Nephron progenitor cell (in vitro differentiated cells): ENCODE measurements at places on chromosomes 4 and X.
A peak's percentile ranks its signal among the peaks of the same experiment; 100 is the strongest.

GRCh38 chr4:146336410-146336807, 122.1 kb downstream of the REELD1 start:
- H3K4me3 ChIP-seq = no peak overlapping the region
- H3K4me1 ChIP-seq = no peaks in the 10 kb centered on the region
- no peaks in the 10 kb centered on the region for H3K36me3 ChIP-seq
- peaks cover 6% of the 10 kb centered on the region for H3K27me3 ChIP-seq
- no peak overlapping the region for H3K27ac ChIP-seq
- DNase-seq = no peak

DNA sequence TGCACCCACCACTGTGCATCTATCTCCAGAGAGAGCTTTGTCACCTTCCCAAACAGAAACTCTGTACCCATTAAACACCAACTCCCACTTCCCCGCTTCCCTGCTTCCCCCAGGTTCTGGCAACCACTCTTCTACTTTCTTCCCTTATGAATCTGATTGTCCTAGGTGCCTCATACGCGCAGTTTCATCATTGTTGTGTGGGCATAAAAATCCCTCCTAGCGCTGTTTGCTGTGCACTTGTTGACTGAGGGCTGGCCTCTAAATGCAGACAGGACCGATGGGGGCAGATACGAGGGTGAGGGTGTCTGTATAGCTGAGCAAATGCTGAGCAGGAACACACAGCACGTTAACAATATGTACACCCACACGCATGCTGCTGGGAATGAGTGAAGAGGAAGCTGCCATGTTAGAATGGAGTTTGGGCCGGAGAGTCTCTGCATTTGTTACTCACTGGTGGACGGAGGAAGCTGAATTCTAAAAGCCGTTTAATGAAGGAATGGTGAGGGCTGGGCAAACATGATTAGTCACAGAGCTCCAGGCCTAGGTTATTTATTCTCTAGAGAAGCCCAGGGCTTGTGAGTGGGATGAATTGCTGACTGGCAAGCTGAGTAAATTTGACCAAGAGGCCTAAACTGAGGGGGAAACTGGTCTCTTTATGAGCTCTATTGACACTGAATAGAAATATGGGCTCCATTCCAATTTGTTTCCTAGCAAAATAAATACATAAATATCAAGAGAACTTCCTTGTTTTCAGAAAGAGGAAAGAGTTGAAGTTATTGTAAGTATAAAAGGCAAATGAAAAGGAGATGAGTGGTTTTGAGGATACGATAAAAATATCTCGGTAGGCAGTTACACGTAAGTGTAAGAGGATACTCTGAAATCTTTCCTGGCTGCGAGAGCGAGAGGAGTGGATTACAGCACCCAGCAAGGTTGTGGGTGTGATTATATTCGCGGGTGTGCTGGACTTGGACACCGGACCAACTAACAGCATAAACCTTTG, 95.9 kb upstream of the RPS6KA3 start:
- no peaks in the 10 kb centered on the region for H3K36me3 ChIP-seq
- H3K27me3 ChIP-seq = peaks cover 11% of the 10 kb centered on the region
- H3K4me1 ChIP-seq = peaks cover 30% of the 10 kb centered on the region
- H3K4me3 ChIP-seq = peak overlapping the region; percentile 1
- H3K27ac ChIP-seq = peak overlapping the region; percentile 95

DNA sequence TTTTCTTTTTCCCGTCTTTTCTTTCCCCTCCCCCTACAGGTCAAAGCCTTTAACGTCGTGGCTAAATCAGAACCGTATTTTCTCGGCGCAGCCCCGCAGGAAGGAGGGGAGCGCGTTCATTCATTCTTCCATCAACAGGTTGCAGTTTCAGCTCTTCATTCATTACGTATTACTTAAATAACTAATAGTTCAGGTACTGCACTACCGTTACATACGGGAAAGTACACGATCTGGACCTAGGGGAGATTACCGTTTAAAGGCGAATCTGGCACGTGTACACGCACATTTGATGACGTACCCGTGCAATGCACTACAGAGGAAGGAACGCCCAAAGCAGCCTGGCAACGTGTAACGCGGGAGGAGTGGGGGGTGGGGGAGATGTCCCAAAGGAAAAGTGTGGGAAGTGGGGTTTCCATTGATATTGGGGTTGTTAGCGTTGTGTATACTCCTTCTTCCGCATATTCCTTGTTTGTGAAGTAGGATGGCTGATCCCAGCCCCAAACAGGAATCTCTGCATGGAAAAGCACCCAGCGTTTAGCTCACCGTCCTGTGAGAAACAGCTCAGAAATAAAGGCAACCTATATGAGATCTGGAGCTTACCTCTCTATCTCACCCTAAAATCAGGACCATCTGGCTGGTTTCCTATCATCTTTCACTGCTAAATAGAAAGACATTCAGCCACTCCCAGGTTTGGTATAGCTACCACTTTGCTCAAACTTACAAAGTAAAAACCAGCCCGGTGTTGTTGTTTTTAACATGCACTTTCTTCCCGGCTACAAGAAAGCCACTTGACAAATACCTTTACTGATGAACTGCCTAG, 585 bp upstream of the SEC24D start:
- peaks cover 20% of the 10 kb centered on the region for H3K4me1 ChIP-seq
- H3K36me3 ChIP-seq = peaks cover 9% of the 10 kb centered on the region
- peak overlapping the region; percentile 84 for H3K27ac ChIP-seq
- no peaks in the 10 kb centered on the region for H3K27me3 ChIP-seq

DNA sequence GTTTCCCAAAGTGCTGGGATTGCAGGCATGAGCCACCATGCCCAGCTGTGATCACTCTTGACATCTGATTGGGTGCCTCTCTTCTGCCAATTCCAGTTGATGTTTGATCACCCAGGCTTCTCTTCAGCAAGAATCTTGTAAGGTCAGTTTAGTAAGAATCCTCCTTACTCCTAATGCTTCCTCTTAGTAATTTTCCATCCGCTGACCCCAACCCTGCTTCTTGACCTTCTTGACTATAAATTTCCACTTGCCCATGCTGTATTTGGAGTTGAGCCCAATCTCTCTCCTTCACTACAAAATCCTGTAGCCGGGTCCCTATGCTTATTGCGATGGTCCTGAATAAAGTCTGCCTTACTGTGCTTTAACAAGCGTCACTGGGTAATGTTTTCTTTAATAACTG, 75.4 kb downstream of the DDIT4L start:
- no peak overlapping the region for H3K4me3 ChIP-seq
- H3K36me3 ChIP-seq = no peaks in the 10 kb centered on the region
- peaks cover 3% of the 10 kb centered on the region for H3K27me3 ChIP-seq
- H3K4me1 ChIP-seq = peaks cover 28% of the 10 kb centered on the region

DNA sequence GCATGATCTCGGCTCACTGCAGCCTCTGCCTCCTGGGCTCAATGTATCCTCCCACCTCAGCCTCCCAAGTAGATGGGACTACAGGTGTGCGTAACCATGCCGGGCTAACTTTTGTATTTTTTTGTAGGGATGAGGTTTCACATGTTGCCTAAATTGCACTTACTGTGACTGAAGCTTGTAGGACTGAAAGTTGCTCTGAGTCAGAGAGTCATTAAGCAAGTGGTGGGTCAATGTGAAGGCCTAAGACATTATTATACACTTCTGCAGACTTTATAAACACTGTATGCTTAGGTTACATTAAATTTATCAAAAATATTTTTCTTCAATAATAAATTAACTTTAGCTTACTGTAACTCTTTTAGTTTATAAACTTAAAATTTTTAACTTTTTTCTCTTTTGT, 170.2 kb downstream of the FAT4 start:
- H3K4me3 ChIP-seq = no peak overlapping the region
- no peaks in the 10 kb centered on the region for H3K36me3 ChIP-seq
- DNase-seq = no peak

- H3K36me3 ChIP-seq = no peaks in the 10 kb centered on the region
- no peak for DNase-seq
- H3K27ac ChIP-seq = no peak overlapping the region
Observed at GRCh38 chr4:104123021-104123420, 371.7 kb downstream of the CXXC4 start.

GRCh38 chrX:133985164-133985966, at the start of gene GPC3:
GPC3 (minus strand) TSS chrX:133985594.
- peaks cover 6% of the 10 kb centered on the region for H3K27me3 ChIP-seq
- H3K4me1 ChIP-seq = peaks cover 82% of the 10 kb centered on the region
- H3K4me3 ChIP-seq = peak within 1 kb of the TSS; percentile 91
- H3K27ac ChIP-seq = peak within 1 kb of the TSS; percentile 93
- no peaks in the 10 kb centered on the region for H3K36me3 ChIP-seq
- peak; percentile 80 for DNase-seq

GRCh38 chr4:17535242-17535641, 20.3 kb downstream of the CLRN2 start:
- H3K27me3 ChIP-seq = peaks cover 5% of the 10 kb centered on the region
- H3K27ac ChIP-seq = no peak overlapping the region
- no peak overlapping the region for H3K4me3 ChIP-seq
- no peaks in the 10 kb centered on the region for H3K4me1 ChIP-seq
- DNase-seq = no peak

- peaks cover 14% of the 10 kb centered on the region for H3K4me1 ChIP-seq
- no peaks in the 10 kb centered on the region for H3K36me3 ChIP-seq
- H3K27ac ChIP-seq = no peak overlapping the region
- no peak overlapping the region for H3K4me3 ChIP-seq
- no peak for DNase-seq
Observed at GRCh38 chr4:149993030-149993429, 85.2 kb upstream of the DCLK2 start.

GRCh38 chr4:244471-244870, 60.8 kb downstream of the ZNF732 start:
- H3K4me3 ChIP-seq = no peak overlapping the region
- H3K27ac ChIP-seq = no peak overlapping the region
- H3K27me3 ChIP-seq = no peaks in the 10 kb centered on the region
- no peaks in the 10 kb centered on the region for H3K4me1 ChIP-seq
- peak; percentile 8 for DNase-seq

GRCh38 chr4:154534296-154534695, 15.9 kb downstream of the PLRG1 start:
- no peak overlapping the region for H3K27ac ChIP-seq
- no peaks in the 10 kb centered on the region for H3K4me1 ChIP-seq
- no peak overlapping the region for H3K4me3 ChIP-seq
- peaks cover 11% of the 10 kb centered on the region for H3K36me3 ChIP-seq
- DNase-seq = no peak

DNA sequence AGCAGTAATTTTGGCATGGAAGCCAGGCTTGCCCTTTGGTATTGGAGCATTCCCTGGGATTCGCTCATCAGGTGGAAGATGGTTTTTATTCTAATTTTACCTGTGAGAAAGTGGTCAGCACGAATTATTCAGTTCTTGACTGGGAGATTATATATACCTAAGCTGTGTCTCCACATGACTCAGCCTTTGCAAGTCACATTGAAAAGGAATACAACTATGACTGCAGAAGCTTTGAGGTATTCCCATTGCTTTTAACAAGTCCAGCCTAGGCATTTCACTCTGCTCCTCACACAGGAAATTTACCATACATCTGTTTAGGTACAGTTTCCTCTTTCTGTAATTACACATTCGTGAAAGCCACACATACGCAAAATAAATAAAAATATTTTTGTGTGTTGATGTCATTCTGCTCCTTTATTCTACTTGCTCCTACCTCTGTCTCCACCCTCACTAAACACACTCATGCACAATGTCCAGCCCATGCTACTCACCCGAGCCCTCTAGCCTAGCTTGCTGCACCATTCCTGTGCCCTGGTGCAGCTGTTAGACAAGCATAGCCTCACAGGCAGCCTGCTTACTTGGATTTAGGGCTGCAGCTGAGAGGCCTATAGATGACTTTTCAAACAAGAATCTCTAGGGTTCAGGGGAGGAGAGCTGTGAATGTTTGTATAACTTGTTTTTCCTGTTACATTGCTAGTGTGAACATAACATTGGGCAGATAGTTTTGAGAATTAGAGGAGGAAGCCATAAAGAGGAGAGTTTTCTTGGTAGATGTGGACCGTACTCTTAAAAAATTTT, 504.4 kb upstream of the FAT1 start:
- no peak overlapping the region for H3K4me3 ChIP-seq
- no peak for DNase-seq
- peaks cover 4% of the 10 kb centered on the region for H3K27me3 ChIP-seq
- H3K4me1 ChIP-seq = peaks cover 30% of the 10 kb centered on the region
- no peaks in the 10 kb centered on the region for H3K36me3 ChIP-seq

DNA sequence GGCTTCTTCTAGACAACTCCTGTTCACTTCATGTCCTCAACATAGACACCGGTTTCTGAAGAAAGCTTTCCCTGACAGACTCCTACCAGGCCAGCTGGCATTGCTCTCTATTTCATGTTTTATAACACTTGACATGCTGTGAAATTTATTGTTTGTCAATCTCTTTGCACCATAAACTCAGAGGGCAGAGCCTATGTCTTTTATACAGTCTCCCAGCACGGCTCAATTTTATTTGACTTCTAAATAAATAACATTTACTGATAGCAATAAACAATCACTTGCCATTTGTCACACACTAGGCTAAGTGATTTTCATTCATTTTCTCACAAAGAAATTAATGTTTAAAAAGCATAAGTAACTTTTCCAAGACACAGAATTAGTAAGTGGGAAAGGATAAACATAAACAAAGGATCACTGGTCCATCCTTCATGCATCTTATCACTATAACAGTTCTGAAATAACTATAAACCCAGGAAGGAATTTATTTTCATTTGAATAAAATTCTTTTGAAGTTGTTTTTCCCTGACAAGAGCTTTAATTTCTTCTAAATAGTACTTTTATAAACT, 577.6 kb downstream of the TECRL start:
- H3K4me1 ChIP-seq = no peaks in the 10 kb centered on the region
- no peak overlapping the region for H3K27ac ChIP-seq
- no peaks in the 10 kb centered on the region for H3K36me3 ChIP-seq

DNA sequence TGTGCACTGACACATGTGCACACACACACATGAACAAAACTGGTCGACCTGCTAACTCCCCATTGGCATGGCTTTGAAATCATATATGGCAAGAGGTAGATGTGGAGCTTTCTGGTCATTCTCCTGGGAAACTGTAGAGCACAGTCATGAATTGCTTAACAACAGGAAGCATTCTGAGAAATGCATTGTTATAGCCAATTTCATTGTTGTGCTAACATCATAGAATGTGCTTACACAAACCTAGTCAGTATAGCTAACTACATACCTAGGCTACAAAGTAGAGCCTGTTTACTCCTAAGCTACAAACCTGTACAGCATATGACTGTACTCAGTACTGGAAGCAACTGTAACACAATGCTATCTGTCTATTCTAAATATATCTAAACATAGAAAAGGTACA, 134.2 kb upstream of the SH3RF1 start:
- H3K36me3 ChIP-seq = peaks cover 16% of the 10 kb centered on the region
- peaks cover 11% of the 10 kb centered on the region for H3K4me1 ChIP-seq
- no peaks in the 10 kb centered on the region for H3K27me3 ChIP-seq
- no peak overlapping the region for H3K27ac ChIP-seq

DNA sequence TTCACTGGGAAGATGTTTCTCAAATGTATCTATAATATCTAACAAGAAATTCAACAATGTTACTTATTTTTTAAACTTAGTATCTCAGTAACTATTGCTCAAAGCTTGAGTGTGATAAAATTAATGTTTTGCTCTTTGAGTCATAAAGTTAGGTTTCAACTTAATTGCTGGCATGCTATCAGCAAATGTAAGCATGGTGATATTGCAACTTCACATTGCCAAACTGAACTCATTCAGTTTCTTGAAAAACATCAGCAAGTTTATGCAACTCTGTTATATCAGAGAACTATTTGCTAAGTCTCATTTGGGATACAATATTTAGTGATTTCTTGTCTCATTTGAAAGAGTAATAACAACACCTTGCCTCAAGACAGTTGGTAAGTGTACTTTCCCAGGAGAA, 91.2 kb upstream of the KLF3 start:
- no peak for DNase-seq
- H3K4me3 ChIP-seq = no peak overlapping the region
- no peaks in the 10 kb centered on the region for H3K36me3 ChIP-seq
- H3K27me3 ChIP-seq = peaks cover 4% of the 10 kb centered on the region
